ENCODE measurements at places on chromosomes 5 and 9.

- DNase-seq, result no peak
Measured at GRCh38 chr5:171601266-171601881, 181.9 kb downstream of the FGF18 start.

DNA sequence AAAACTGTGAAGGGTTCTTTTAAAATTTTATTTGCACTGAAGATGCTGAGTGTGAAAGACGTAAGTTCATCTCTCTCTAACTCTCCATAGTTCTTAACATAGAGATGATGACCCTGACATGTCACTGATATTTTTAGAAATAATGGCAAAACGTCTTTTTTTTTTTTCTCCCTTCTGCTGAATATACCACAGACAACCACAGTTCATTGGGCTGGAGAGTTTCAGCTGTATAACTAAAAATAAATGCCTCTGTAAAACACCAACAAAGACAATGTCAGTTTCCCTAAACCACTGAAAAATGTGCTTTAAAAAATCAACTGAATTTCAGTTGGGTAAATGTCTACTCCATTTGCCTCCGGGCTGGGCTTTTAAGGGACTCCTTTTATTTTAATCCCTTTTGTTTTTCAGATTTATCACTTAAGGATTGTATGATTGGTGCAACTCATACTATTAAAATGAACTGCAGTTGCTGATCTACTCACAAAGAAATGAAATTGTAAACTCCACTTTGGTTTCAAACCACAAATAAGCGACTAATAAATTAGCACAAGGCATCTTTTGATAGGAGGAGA lies 830.9 kb upstream of the WWC1 start:
- DNase-seq, result no peak

DNA sequence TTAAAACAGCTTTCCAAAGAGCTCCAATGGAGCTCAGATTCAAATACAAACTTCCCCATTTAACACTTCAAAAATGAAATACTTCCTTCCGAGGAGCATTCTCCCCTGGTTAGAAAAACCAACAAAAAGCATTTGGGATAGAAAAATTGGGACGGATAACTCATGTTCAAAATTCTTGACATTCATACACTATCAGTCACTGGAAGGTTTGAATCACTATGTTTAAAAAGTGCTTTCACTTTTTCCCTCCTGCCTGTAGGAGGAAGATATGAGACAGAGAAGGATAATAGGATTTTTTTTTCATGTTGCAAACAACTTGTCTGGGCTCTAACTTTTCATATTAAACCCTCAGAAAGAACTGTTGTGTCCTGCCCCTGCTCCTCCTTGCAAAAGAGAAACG lies 412.0 kb downstream of the ACTL7B start:
- no peak for DNase-seq

DNA sequence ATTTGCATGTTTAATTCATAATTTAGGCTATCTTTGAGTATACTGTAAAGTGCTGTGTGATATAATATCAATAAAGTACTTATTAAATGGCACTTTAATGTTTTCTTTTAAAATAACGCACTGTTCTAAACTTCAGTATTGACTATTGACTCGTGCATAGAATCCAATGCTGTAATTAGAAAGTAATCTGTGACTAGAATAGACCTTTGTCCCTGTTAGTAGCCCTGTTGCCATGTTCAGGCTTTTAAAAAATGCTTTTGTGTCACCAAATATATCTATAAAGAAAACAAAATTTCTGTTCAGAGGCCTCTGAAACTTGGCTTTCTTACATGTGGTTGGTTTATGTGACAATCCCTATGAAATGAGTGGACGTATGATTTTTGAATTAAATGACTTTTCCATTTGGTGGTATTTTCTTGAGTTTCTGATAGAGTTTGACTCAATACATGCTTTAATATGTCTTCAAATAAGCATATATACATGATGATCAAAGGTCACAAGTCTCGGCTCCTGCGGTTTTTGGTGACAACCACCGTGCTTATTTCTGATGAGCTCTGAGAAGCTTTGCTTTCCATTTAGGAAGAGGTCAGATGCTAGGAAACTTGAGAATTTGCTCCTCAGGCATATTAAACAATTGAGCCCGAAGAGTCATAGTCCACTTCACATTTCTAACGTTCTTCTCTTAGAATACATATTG lies 174.7 kb downstream of the NR3C1 start:
- no peak for DNase-seq

- no peak for DNase-seq
Measured at GRCh38 chr5:65086234-65086890, 317.6 kb downstream of the CWC27 start.

DNA sequence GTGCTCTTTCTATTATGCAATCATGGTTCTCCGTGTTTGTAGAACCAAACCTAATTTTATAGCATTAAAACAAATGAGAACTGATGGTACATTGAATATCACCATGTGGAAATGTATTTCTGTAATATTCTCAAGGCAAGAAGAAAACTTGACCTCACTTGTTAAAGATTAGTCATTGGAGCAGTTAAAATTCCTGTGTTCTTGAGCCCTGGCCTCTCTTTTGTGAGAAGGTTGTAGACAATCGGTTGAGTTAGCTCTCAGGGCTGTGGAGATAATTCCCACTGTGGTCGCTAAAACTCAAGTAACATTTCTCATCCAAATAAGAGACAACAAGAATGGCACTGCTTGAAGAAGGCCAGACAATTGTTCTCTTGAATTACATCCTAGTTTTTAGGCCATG lies 216.0 kb upstream of the KLF4 start:
- no peak for DNase-seq

DNA sequence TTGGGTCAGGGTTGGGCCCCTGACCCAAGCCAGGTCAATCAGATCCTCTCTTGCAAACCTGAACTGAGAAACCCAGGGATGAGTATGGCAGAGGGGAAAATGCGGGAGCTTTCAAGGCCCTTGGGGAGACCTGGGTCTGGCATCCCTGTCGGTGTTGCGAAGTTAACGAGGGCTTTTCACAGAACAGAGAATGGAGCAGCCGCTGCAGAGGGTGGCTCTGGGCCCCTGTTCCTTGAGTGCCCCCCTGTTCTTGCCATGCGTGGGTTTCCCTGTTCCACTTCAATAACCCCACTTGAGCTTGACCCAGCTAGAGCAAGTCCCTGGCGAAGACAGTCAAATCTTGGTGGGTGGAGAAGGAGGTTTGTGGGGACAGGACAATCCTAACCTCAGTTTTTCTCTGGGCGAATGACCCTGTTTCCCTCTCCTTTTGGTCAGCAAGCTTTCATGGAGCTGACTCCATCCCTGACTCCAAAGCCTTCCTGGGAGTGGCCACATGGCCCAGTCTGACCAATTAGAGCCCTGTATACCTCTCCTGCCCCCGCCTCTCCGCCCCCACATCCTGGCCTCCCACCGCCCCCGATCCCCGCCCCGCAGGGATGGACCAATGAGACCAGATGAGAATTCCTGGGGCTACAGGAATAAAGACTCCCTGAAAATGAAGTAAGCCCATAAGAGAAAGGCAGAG lies 2.9 kb upstream of the VDAC1 start:
- no peak for DNase-seq

GRCh38 chr5:119338326-119338946 lies 17.4 kb upstream of the TNFAIP8 start:
- no peak for DNase-seq

GRCh38 chr5:84597904-84598303 lies 213.2 kb upstream of the EDIL3 start:
- DNase-seq, result no peak

DNA sequence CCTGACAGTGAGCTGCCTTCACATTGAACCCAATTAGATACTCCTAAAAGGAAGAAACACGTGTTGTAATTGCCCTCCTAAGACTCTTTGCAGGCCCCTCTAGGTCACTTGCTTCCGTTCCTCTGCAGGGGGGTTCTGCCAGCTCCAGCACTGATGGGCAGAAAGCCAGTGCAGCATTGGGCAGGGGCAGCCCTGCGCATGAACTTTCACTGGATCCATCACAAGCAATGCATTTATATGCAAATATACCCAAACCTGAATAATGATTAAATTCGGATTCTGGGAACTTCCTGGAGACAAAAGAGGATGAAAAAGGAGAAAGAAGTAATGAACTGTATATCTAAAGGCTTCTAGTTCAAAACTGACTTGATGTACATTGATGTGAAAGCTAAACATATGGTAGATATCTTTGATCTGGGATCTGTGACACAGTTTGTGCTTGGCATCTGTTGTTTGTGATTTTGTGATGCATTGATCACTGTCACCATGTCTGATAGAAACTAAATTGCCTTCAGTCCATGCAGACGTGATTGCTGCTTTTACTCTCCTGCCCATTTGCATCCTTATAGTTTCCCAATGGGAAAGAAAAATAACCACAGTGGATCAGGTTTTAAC lies 313.4 kb downstream of the DEPDC1B start:
- DNase-seq, result no peak

DNA sequence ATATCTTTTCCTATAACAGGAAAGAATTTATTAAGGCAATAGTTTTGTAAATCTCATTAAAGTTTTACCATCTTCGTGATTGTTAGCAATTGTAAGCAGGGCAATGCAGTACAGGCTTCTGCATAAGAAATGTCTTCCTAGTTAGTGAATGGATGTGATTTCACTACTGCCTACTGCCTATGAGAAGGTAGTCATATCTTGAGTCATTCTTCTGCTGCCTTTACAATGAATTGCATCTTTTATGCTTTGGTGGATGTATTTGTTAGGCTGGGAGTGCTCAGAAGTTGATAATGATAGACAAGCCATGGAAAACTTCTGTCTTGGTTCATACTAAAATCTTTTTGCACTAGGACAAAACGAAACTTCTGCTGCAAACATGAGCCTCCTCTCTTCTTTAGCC lies 128.0 kb downstream of the ADAMTSL1 start:
- DNase-seq, result no peak

DNA sequence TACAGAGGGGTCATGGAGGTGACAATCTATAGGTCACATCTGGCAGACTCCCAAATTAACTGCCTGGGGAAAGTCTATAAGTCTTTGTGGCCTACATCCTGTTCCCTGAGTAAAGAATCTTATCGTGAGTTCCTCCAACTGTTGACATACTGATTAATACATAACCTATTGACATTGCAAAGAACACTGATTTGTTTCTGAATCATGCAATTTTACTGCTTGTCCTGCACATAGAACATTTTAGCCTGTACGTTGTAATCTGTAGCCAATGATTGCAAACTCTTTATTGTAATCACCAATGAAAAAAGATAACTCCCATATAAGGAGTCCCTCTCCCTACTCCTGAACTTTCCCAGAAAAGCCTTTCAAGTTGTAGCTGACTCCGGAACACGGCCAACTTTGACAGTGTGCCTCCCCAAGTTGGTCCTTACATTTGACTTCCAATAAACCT lies 18.8 kb upstream of the OR2K2 start:
- no peak for DNase-seq

DNA sequence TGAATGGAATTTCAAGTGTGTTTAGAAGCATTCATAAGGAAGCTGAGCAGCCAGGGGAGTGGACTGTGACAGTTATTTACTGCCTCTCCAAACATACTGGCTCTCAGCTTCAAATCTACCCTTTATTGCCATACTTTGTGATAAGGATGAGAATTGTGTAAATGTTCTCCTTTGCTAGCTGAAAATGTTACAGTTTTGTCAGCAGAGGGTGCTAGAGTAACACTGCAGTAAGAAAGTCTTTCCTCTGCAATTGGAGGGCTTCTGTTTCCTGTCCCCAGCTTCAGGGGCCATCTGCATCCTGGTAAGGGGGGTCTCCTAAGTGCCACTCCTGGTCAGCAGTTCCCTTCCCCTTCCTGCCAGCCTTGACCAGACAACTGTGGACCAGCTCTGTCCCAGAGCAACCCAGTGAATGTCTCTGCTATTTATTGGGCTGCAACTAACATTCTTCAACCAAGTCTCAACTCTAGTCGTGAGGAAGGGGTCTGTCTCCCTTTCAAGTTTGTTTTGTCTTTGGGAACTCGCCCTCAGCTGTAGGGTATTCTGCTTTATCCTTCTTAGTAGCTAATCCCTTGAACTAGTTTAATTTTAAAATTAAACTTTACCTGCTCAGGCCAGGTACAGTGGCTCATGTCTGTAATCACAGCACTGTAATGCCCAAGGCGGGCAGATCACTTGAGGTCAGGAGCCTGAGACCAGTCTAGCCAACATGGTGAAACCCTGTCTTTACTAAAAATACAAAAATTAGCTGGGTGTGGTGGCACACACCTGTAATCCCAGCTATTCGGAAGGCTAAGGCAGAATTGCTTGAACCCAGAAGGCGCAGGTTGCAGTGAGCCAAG lies 45.3 kb downstream of the RAPGEF6 start:
- peak; percentile 54 for DNase-seq

- DNase-seq, result no peak
Measured at GRCh38 chr5:1006656-1007071, 1.9 kb upstream of the NKD2 start.

DNA sequence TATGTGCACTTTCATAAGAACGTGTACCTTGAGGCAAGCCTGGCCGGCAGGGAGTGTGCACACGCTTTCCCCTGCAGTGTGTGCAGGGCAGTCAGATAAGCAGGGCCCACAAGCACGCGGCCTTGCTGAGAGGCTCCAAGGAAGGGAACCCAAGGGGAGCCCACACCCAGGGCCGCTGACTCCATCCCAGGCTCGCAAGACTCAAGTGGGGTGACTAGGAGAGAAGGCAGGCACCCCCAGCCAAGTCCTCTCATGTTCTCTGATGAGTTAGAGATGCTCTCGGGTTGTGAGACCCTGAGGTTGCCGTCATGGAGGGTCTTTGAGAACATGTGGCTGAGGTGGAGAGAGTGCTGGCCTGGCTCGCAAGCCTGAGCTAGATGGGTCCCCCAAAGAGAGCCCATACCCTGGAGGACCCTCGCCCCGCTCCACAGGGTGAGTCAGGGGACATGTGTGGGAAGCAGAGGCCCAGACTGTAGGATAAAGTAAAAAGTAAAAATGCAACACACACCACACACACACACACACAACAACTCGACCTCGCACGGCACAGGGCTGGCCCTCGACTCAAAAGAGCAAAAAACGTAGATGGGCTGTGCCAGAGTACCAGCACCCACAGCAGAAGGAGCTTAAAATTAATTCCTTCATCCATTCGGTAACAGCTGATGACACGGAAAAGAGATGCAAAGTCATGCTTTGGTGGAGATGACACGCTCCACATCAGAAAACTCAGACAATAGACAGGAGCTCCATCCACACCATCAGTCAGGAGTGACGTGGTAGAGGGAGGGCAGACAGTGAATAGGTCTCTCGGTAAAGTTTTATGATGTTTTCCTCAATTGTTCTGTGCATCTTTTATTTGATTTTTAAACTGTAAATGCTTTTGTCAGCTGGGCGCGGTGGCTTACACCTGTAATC lies 54.8 kb upstream of the NKD2 start:
- DNase-seq, result no peak

- no peak for DNase-seq
Measured at GRCh38 chr9:89442501-89442978, 55.4 kb downstream of the SEMA4D start.
